Stimulated activated CD4-positive, alpha-beta T cell treated with anti-CD3 and anti-CD28 coated beads, Interleukin-12 subunit alpha, Interleukin-12 subunit beta, amount 100 ng/mL, for 48 hours (primary cell): ENCODE measurements at places on chromosomes 6 and 20.

- DNase-seq = no peak
These were observed 30.8 kb downstream of the CD164 start for GRCh38 chr6:109351231-109352130.

DNA sequence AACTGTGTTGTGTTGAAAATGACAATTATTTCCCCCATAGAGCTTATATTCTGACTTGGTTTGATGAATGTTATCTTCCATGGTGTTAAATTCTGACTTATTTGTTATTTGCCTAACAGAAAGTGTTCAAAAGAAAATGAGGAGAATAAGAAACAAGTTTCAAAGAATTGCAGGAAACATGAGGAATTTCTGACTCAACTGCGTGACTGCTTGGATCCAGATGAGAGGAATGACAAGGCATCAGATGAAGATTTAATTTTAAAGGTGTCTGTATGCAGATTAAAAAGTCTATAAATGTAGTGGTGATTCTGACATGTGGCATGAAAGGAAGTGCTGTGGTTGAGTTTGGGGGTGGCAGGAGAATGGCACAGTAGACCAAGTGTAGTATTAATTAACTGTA lies 50.6 kb downstream of the CCDC170 start:
- no peak for DNase-seq

DNA sequence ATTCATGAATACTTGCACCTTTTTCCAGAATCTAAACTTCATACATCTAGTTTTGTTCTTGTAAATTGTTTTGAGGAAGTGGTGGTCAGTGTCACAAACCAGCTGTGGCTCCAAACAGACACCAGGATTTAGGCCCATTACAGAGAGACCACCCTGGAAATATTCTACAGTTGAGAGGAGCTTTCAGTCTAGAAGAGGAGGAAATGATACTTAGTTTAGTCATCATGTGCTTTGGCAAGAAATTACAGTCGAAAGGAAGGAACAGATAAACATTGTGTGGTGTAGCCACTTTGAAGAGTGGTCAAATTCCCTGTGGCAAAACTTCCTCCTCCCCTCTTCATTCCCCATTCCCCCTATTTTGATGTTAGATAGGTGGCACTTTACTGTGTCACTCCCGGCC lies 15.7 kb downstream of the DCBLD1 start:
- no peak for DNase-seq

GRCh38 chr6:110188791-110189190 lies 8.6 kb downstream of the CDC40 start:
- no peak for DNase-seq

- no peak for DNase-seq
These were observed 26.8 kb downstream of the KIF3B start for GRCh38 chr20:32304131-32304746.

GRCh38 chr20:48623906-48624265 lies 203.9 kb downstream of the PREX1 start:
- no peak for DNase-seq

DNA sequence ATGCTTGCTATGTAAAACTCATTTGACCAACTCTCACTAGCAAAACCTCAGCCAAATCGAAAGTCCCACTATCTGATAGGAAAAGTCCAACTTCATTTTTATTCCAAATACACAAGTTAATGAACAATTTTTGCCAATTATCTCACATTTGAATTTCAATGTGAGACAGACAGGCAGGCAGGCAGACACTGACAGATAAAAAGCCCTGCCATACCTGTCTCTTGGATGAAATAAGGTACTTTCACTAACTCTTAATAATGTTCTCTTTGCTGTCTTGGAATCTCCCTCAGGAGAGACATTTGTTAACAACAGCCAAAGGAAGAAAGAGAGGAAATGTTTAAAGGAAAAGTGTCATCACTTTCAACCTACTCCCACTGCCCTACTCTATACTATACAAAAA lies 82.0 kb downstream of the RNGTT start:
- no peak for DNase-seq

DNA sequence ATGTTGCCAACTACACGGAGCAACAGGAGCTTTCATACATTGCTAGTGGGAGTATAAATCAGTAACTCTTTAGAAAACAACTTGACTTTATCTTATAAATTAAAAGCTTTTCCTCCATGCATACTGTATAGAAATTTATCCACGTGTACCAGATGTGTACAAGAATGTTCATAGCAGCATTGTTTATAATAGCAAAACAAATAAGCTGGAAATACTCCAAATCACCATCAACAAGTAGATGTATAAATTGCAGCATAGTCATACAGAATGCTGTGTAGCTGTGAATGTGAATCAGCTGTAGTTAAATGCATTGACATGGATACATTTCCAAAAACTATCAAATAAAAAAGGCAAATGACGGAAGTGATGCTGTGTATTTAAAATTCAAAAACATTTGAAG lies 6.0 kb downstream of the PSMF1 start:
- no peak for DNase-seq

GRCh38 chr6:132687306-132687705 lies 26.5 kb downstream of the VNN1 start:
- DNase-seq = no peak

DNA sequence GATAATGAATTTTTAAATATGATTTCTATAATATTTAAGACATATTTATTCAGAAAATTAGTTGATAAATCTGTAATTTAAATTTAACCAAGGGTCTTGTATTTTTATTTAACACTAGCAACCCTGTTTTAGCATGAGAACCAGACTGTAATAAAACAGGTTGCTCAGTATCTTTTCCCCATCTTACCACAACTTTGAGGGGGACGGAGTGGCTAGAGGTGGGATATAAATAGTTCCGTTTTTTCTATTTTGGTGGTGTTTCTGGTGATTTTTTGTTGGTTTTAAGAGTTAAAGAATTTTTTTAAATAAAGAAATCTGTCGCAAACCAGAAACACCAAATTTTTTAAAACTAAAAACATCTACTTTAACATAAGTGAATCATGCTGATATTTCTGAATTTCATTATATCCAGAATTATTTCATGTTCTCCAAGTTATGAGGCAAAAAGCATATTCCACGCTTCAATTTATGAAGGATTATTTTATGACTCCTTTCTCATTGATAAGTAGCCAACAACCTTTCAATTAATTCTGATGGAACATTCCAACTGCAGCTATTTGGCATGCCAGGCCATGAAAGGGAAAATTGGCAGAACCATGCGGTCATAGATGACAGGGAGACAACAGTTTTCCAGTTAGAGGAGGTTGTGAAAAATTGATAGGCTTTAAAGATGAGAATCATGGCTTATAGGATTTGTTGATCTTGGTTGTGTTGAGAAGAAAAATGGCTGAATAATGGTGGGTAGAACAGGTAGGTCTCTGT lies 151.9 kb upstream of the CARMIL1 start:
- no peak for DNase-seq

- DNase-seq = no peak
These were observed 135.7 kb downstream of the BCAS1 start for GRCh38 chr20:53934421-53935343.

- DNase-seq = no peak
These were observed 20.7 kb downstream of the FUCA2 start for GRCh38 chr6:143490775-143491174.

- no peak for DNase-seq
These were observed 27.3 kb upstream of the SLC22A23 start for GRCh38 chr6:3484192-3484591.

GRCh38 chr6:140915103-140915502 lies 1217.6 kb upstream of the GJE1 start:
- no peak for DNase-seq

- DNase-seq = peak; percentile 53
These were observed at the start of gene RIPOR2 for GRCh38 chr6:24935366-24936152. RIPOR2 (minus strand) TSS chr6:24935960; CDS start chr6:24935898, 62 bp downstream.

DNA sequence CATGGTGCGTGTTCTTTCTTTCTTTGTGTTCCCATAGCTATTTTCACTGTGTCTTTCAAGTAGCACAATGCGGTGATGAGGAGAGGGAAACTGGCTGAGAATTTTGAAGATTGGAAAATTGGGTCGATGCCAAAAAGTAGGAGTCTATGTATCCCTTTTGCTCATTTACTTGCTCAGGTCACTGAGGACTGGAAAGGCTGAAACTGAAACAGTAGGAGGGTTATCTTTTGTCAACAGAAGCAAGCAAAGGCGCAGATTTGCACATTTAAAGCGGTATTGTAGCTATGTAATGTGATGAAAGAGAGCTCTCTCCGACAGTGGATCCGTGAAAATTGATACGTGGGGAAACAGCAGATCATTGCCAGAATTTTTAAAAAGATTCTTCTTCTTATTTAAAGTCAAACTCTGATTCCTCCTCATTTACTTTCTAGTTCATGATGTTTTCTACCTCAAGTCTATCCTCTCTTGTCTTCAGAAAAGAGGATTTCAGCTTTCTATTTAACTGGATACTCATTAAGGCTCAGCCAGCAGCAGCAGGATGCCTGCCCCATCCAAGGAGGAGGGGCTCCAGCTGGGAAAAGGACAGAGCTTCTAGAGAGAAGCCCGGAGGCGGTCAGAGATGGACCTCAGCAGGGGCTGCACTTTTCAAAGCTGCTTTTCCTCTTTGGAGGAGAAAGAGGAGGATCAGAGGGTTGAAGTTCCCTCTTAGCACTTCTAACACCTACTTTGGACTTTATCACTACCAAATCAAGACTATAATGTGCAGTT lies 15.9 kb upstream of the FYN start:
- no peak for DNase-seq

- no peak for DNase-seq
These were observed 704.8 kb downstream of the PTPRT start for GRCh38 chr20:42484790-42485375.

GRCh38 chr20:39032997-39033396 lies 70.9 kb downstream of the DHX35 start:
- no peak for DNase-seq

DNA sequence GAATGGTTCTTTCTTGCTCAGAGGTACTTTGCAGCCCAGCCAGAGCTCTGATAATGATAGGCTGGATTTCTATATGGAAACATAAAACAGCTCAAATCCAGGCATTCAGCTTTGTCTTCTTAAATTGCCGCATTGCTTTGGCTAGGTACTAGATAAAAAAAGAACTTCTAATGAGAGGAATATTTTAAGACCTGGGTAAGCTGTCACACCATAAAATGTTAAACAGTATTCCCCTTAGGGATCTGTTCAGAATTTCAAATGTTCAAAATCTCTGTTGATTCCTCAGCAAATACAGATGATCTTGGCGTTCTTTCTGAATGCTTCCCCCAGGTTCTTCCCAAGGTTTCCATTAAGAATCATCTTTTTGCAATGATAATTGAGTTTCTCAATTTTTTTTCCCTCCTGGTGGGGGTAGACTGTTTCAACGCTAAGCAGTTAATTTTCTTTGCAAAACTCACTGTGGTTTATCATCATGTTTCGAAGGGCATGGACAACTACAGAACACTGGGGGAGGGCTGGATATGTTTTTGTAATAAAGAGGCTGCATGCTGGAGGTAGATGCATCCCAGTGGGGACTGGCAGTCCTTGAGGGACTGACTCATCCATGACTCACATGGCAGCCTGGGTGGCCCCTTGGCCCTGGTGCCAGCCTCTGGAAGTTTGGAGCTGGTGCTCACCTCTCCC lies 31.0 kb downstream of the TIAM2 start:
- DNase-seq = no peak

DNA sequence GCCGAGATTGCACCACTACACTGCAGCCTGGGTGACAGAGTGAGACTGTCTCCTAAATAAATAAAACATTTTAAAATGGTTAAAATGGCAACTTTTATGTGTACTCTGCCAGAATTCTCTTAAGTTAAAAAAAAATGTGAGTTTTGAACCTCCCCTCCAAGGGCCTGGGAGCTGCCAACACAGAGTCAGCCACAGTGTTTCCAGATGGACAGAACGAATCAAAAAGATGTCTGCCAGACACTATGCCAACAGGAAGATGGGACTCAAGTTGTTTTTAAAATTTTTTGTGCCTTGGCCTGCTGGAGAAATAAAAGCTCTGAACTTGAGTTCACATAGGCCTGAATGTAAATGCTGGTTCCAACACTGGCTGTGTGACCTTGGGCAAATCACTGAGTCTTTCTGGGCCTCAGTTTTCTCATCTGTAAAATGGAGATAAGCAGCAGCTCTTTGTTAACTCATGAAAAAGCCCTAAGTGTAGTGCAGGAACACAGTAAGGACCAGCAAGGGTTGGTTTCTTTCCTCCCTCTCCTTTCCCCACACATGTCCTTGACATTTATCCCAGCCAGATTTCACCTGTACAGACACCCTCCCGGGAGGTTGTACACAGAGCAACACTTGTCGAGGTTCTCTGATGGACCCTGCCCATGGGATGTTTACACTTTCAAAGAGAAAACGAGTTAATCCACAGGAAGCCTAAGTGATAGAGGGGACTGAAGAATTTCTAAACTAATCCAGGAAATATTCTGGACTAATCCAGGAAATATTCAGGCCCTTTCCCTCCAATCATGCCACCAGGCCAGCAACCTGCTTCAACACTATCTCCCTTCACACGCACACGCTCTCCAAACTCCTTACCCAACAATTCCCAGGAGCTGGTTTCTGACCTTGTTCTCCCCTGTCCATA lies 35.0 kb downstream of the MRPL14 start:
- no peak for DNase-seq

DNA sequence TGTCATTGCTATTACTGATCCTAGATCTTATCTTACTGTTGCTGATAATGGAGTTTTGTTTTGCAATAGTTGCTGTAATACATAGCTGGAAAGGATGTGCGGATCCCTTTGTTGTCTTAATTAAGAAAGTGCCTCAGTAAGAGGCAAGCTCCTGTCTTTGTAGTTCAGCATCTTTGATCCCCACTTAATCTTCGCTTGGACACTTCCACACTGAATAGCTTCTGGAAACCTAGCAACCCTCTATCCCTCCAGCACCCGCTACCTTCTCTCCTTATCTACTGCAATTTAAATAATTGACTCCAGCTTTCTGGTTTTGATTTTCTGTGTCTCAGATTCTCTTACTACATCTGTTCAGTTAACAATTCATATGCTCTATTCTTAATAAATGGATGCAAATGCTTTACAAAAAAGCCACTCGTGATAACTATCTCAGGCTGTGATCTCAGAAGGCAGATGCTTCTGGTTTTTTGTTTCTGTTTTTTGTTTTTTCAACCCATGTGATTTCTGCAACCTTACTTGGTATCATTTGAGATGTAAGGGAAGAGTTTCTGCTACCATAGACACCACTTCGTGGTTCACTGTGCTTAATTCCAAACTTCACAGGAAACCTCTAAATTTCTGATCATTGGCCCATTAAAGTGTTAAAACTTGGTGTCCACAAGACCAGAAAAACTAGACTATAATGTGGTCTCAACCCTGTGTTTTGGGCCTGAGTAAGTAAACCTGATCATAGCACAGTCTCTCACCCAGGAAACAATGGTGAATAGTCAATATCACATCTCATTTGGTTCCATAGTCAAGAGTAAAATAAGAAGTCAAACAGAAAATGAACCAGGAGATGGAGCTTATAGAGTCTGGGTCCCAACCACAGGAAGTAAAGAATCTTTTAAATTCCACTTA lies 352.1 kb upstream of the SOX4 start:
- DNase-seq = no peak

- no peak for DNase-seq
These were observed 1.5 kb upstream of the CPNE5 start for GRCh38 chr6:36840432-36841403.
